Activated CD4-positive, alpha-beta T cell treated with anti-CD3 and anti-CD28 coated beads, Interleukin-2, amount 50 U/mL, for 24 hours (primary cell): ENCODE measurements at places on chromosomes 3 and 15.

DNA sequence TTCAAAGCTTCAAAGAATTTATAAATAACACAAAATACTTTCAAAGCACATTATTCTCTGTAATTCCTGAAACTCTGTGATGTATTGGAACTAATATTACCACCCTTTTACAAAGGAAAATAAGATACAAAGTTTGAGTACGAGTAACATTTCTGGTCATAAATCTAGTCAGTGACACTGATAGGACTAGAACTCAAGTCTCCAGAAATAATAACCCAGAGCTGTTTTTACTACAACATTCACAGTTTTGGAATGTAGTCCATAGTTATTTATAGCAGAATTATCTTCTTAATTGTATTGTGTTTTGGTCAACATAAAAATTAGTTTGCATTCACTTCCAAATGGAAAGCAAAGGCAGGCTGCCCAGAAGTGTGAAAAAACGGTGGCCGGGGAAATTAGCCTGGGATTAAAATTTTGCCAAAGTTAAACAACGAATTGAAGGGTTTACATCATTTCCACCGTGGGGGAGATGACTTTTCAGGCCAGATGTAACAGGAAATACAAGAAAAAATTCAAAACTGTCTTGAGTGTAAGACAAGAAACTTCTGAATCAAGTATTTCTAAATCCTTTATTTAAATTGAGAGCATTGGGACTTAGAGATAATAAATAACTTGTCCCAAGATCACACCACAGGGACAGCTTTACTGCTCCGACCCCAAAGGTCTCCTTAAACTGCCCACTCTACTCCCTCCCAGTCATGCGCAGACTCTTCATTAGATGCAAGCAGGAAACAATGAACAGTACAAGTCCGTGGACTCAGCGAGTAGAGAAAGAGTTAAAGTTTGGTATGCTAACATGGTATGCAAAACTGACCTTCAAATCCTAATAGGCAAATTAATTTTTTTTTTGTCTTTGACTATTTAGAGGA is 74.3 kb upstream of the VGLL4 start:
- no peak for DNase-seq

- no peak for DNase-seq
Measured at GRCh38 chr3:150267288-150267687, 140.8 kb upstream of the TSC22D2 start.

DNA sequence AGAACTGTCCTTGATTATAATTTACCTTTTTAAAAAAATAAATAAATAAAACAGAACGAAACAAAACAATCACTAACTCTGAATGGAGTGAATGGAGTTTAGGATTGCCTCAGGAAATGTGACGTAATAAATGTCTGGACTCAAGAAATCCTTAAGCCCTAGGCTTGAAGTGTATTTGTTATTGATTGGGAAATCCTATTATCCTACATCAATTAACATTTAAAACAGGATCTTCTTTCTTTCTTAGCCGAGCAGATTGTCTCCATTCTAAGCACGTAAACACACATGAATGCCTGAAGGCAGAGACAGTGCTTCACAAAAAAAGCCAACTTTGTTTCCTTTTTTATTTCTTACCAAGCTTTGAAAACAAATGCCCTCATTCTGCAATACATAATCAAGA is 33.4 kb downstream of the KAT2B start:
- DNase-seq = no peak

DNA sequence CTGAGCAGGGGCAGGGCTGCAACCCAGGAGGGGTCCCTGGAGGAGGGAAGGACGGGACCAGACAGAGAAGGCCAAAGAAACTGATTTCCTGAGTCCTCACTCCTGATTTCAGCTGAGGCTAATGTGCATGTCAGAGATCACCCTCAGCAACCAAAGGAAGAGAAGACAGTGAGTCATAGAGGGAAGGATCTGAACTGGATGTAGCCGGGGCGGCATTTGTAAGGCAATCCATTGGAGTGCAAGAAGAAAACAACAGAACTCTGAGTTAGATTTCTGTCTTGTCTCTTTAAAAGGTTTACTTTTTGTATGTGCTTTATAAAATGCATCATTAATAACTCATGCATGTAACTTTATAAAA is 105.3 kb upstream of the AGBL1 start:
- no peak for DNase-seq

DNA sequence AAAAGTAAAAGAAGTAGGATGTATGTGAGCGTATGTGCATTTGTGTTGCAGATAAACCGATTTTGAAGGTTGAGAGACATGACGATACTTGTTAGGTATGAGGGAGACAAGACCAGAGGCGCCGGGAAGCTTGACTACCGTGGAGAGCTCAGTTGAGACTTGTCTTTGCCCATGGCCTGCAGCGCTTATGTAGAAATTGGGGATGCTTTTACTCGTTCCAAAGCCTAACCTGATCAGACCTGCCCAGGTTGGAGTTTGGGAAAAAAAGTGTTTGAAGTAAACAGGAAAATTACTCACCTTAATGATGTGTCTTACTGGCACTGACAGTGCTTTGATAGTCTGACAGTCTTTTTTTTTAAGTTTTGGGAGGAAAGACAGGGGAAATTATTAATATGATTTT is 202.8 kb downstream of the TP63 start:
- no peak for DNase-seq

DNA sequence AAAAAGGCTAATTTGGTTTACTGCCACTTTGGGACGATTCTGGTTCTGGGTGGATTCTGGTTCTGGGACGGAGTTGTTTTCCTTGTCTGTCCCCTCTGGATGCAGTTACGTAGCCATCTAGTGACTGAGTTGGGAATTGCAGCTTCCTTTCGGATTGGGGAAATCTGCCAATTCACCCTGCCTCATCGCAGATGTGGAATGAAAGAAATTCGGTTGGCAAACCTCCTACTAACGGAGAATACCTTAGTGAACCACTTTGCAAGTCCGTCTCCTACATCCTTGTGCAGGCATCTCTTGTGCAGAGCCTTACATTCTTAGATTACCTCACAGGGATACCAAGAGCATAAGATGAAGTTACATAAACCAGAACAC is 31.5 kb upstream of the AP4E1 start:
- DNase-seq = peak; percentile 73

- DNase-seq = no peak
Measured at GRCh38 chr3:18888370-18888769, 259.9 kb upstream of the KCNH8 start.

DNA sequence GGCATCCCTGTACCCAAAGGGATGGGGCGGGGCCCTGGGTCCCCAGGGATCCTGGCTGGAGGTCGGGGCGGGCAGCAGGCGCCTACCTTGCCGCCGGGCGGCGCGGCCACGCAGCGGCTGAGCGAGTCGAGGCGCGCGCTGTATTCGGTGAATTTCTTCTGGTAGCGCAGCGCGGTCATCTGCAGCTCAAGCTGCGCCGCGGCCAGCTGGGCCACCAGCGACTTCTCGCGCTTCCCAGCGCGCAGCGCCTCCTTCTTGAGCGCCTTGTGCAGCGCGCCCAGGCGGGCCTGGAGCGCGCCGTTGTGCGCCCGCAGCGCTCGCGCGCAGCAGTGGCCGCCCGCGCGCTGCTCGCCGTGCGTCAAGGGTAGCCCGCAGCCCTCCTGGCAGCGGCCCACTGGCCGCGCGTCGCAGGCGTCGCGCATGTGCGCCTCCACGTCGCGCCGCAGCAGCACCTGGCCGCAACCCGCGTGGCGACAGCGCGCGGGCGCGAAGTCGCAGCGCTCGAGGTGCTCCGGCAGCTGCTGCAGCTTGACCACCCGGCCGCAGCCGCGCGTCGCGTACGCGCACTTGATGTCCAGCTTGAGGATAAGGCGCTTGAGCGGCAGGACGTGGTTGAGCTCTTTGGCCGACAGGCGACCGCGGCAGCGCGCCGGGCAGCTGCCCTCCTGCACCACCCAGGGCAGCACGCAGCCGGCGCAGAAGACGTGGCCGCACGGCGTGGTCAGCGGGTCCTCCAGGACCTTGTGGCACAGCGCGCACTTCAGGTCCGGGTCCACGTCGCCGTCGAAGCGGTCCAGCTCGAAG is 522 bp downstream of the PDZRN3 start:
- no peak for DNase-seq

- DNase-seq = no peak
Measured at GRCh38 chr3:50913260-50913659, 238.5 kb downstream of the DOCK3 start.

GRCh38 chr3:172673210-172673679 is 37.6 kb downstream of the NCEH1 start:
- DNase-seq = peak; percentile 23

DNA sequence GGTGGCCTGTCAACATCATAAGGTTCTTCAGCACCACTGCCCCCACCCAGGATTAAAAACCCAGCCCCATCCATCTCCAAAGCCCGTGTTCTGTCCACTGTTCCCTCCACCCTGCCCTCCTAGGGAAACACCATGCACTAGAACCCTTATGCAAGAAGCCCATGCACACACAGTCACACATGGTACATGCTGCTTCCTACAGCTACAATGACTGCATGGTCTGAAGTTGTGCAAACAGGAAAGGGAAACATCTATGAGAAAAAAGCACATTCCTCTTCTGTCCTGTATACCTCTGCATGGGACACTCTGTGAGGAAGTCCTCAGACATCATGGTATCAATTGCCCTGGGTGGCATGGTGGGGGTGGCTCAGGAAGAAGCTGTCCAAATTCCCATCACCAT is 108.6 kb upstream of the MRPS22 start:
- no peak for DNase-seq

DNA sequence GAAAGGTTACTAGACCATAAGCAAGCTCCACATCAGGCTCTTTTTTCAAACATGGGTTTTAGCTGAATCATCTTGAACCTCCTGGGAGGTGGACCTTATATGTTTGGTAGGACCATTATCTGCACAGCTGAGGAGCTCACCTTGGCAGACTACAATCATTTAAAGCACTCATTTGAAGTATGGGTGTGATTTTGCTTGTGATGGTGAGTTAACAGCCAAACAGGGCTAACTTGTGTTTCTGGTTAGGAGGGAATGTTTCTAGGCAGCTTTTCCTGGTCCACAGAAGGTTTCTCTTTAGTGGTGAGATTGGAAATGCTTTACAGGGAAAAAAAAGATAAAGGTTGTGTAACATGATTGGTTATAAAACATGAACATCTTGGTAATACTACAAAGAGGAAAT is 61.8 kb downstream of the ARHGEF26 start:
- DNase-seq = no peak

DNA sequence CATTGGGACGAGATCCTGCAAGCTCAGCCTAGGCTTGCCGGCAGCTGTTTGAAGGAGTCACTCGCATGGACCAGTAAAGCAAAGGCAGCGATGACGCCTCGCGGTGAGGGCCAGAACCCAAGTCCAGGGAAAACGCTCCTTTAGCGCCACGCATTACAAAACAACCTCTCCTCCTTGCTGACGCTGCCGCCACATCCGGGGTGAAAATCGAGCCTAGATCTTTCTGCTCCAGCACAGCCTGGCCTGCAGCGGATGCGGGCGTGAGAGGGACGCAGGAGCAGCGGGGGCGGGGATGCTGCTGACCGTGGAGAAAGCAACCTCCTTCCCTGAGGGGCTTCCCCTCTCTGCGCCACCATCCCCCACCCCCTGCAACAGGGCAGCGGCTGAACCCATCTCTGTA is 46.7 kb downstream of the CASR start:
- no peak for DNase-seq

- DNase-seq = no peak
Measured at GRCh38 chr15:100334015-100334414, 7.8 kb downstream of the ADAMTS17 start.

- no peak for DNase-seq
Measured at GRCh38 chr3:182241766-182242488, 530.2 kb downstream of the SOX2 start.

DNA sequence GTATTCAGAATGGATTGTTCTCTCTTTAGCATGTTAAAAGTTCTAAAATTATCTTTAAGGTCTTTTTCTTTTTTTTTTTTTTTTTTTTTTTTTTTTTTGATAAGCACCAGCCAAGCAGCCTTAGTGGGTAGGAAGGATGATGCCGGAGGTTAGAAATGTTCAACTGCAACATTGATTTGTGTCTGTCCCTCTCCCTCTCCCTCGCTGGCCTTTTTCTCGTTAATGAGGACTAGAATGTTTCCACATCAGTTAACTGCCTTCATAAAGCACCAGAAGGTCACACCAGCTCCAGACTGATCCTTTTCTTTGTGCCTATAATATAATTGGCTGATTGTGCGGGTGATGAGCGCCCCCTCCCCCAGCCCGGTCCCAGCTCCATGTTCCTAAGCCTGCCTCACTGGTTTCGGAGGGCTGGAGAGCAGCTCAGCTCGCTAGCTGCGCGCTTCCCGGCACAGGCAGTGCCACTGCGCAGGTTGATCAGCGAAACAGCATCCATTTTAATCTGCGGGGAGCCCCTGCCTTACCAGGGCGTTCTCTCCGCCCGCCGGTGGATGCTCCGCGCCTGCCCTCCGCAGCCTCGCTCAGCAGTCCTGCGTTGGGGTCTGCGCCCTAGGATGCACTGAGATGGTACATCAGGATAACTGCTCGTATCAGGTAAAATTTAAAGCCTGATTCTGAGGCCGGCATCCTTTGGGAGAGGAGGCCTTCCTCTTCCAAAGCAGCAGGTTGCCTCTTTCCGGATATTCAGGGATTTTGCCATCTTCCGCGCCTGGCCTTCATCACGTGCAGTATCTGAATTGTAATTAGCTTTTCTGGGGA is 148.9 kb upstream of the IL12A start:
- no peak for DNase-seq

- no peak for DNase-seq
Measured at GRCh38 chr3:142319094-142319493, 93.7 kb upstream of the GK5 start.

DNA sequence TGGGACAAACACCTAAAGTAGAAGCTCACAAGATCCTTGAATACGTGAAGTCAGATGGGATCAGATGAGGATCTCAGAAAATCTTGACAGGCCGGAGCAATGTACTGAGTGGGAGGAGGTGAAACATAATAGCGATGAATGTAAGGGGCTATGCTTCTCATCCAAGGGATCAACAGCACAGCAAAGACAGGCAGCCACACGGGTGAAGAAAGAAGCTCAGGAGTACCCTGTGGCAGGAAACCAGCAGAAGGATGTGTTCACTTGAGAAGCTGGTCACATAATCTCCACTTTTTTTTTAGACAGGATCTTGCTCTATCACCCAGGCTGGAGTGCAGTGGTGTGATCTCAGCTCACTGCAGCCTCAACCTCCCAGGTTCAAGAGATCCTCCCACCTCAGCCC is 92.4 kb downstream of the MEGF11 start:
- DNase-seq = no peak

DNA sequence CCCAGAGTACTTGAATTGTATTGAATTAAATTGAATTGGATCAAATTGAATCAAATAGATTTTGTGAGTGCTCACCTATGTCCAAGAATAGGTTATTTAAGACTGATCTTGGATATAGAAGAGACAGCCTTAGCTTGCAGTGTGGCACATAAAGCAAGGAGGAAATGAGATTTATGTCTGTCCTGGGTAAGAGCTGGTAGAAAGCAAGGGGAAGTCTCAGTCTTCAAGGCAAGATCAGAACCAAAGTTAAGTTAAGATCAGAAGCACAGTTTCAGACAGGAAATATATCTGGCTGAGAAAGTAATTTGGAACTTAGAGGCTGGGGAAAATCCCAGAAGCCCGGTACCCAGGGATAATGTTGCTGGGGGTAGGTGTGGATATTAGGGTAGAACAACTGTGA is 244.4 kb upstream of the ARPP21 start:
- no peak for DNase-seq
